Stimulated activated CD4-positive, alpha-beta T cell treated with anti-CD3 and anti-CD28 coated beads, Interleukin-4, amount 100 ng/mL, for 4 hours (primary cell): ENCODE measurements at places on chromosomes 2 and 18.

- DNase-seq: no peak
Observed at GRCh38 chr2:127642706-127643438, 3.1 kb upstream of the GPR17 start.

DNA sequence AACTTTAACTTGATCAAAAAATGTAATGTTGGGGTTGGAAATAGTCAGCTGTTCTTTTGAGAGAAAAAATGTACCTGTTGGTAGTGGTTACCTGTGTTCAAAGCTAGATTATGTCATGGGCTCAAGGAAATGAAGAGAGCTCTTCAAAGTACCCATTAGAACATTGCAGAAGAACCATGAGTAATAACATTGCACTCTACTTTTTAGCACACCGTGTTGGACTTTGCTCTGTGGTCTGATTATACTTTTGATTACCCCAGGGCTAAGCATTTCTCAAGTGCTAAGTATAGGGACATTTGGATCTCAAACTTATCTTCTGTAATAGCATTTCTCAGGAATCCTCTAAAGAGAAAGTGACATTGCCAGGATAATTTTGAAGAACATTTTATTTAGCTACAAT is 1122.8 kb upstream of the CELF4 start:
- DNase-seq: no peak

GRCh38 chr2:10477443-10478297 is 29.5 kb upstream of the ODC1 start:
- no peak for DNase-seq

DNA sequence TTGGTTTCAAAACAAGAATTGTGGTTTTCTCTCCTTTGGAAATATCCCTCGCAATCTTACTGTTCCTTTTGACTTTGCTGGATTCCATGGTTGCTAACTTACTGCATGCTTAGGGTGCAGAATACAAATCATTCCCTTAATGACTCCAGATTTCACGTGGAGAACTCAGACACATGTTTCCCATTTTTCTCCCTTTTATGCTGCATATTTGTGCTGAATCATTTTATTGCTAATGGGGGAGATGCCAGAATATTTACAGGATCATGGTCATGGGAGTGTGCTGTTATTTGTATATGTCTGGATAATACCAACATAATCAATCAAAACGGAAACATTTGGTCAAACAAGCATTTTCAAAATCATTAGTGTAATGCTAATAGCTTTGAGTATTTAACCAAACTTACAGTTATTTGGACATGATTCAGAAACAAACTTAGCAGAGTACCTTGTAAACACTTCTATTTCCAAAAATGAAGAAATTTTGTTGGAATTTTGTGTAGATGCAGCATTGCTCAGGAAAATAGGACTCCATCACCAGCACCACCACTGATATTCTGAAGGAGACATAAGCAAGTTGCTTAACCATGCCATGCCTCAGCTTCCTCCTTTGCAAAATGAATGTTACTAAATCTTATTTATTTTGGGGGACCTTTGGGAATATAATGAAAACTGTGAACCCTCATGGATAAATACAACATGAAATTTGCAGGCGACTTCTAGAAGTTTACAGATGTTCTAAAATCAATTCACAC is 122.5 kb upstream of the RND3 start:
- no peak for DNase-seq

DNA sequence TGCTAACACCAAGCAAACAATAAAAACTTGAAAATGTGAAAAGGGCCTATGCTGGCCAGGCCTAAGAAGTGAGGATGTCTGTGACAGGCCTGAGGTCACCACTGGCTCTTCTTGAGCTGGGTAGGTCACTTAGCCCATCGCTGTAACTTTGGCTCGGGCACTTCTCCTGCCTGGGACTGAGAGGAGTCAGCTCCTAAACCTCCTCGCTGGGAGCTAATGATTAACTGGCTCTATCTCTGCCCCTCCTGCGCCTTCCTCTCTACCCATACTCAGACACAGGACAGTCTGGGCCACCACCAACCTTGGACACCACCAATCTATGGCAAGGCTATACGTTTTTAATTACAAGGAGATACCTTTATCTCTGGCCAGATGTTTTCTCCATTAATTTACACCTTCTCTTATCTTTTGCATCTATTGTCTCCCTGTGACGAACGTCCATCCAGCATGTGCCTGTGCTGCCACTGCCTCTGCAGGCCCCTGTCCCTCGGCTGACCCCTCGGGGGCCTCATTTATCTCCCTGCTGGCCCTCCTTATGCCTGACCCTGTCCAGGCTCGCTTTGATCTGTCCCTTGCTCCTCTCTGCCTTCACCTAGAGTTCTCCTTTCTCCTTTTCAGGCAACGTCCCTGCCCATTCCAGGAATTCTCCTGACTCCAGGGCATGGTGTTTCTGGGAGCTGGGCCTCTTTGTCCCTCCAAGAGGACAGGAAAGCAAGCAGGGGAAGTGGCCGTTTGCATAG is 149.1 kb upstream of the GATA6 start:
- DNase-seq: no peak

- no peak for DNase-seq
Observed at GRCh38 chr2:17068021-17068420, 402.4 kb upstream of the CYRIA start.

- no peak for DNase-seq
Observed at GRCh38 chr2:241673189-241673663, 13.4 kb downstream of the DTYMK start.

- no peak for DNase-seq
Observed at GRCh38 chr18:74563999-74564398, 29.7 kb downstream of the CNDP1 start.

GRCh38 chr2:84849271-84849952 is 31.5 kb downstream of the TRABD2A start:
- no peak for DNase-seq

GRCh38 chr18:77164763-77165485 is 32.3 kb upstream of the MBP start:
- no peak for DNase-seq

DNA sequence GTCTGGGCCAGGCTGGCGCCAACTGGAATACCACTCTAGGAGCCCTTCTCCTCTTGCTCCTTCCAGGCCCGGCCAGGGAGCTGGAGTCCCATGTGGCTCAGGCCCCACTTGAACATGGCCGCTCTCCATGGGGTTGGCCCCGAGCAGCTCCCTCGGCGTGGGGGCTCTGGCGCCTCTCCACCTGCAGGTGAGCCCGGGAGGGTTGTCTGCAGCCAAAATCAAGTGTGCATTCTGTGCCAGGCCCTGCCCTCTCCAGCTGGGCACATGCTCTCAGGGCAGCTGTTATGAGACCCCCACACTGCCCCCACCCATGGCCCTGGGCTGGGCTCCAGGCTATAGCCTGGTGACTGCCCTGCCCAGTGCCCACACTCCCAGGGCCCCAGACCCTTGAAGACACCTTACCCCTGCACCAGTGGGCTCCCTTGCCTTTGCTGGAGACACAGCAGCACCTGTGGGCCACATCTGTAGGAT is 45.8 kb upstream of the HS6ST1 start:
- DNase-seq: no peak
